Stimulated activated CD8-positive, alpha-beta memory T cell treated with anti-CD3 and anti-CD28 coated beads, Interleukin-15, amount 100 ng/mL, for 24 hours (primary cell): ENCODE measurements at places on chromosomes 1 and 21.

GRCh38 chr1:240656531-240656930, 44.6 kb upstream of the GREM2 start:
- no peak for DNase-seq

- DNase-seq = no peak
Observed at GRCh38 chr1:212557739-212558692, 50.5 kb upstream of the ATF3 start.

DNA sequence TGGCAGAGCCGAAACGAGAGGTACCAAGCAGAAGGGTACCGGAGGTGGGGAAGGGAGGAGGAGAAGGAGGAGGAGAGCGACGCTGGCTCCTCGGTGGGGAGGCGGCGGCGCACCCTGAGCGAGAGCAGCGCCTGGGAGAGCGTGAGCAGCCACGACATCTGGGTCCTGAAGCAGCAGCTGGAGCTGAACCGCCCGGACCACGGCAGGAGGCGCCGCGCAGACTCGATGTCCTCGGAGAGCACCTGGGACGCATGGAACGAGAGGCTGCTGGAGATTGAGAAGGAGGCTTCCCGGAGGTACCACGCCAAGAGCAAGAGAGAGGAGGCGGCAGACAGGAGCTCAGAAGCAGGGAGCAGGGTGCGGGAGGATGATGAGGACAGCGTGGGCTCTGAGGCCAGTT, 32.4 kb downstream of the STYXL2 start:
- DNase-seq = no peak

DNA sequence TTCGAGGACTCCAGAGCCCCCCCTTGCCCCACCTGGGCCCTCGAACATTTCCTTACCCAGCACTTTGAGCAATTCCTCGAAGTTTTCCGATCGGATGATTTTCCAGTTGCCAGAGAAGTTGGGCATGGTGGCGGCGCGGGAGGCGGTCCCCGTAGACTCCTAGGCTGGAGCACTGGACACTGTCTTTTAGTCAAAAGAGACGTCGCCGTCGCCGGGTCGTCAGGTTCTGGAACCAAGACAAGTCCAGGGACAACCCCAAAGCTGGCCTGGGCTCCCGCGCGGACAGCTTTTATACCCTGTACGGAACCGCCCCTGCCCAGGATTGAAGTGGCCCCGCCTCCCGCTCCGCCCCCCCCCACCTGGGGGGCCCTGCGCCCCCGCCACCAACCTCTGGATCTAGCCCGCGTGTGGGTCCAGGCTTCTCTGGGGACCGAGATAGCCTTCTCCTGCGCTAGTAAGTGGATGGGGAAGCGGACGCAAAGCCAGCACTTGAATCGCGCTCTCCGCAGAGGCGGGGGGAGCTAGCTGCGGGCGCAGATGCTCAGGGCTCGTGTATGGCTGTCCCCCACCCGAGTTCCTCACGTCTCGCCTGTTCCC, at the start of gene CRABP2:
Gene CRABP2, minus strand, starts transcription at position 263 of the 597 bp plus-strand sequence. Its CDS starts 137 bp downstream, at position 126.
- DNase-seq = no peak

DNA sequence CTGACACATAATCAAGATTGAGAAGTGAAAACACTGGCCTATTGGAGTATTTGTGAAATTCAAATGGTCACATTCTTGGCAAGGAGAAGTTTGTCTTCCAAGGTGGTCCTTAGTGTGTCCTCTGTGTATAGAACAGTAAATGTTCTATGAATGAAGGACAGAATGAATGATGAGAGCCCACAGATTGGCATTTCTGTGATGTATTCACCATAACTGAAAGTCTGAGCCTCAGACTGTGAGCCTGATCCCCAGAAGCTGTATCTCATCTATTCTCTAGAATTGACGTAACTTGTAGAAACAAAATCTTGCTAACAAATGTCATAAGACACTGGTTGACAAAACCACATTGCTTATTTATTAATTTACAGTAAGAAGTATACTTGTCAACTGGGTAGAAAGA, 111.5 kb upstream of the ETV3 start:
- DNase-seq = no peak

DNA sequence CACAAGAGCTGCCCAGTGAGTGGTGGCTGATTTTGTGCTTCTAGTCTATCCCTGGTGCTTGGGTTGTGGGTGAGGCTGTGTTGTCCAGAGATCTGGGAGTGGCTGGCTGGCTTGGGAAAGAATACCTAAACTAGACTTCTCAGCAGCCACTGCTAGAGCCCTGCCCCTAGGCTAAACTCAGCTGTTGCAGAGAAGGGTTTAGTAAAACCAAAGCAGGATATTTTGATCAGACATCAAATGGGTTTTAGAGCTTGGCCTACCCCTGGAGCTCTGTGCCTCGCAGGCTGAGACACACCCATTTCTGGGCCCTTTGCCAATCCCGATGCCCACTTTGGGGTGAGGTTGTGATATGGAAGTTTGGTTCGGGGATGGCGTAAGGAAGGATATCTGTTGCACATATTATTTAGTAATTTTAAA, 88.5 kb downstream of the UCK2 start:
- DNase-seq = no peak

DNA sequence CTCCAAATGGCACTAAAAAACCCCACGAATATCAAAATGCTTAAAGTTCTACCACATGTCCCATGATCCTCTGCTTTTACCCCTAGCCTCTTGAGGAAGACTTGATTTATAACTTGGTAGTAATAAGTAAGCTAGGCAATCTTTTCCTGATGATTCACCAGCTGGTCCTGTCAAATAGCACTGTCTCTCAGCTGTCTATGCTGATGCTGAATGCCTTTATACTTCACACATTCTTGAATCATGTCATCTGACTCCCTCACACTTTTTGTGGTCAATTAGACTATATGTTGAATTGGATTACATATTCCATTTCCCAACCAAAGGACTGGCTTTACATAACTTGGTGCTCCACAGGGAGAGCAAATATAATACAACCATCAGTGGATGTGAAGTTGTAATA, 16.6 kb downstream of the C21orf91 start:
- DNase-seq = no peak

DNA sequence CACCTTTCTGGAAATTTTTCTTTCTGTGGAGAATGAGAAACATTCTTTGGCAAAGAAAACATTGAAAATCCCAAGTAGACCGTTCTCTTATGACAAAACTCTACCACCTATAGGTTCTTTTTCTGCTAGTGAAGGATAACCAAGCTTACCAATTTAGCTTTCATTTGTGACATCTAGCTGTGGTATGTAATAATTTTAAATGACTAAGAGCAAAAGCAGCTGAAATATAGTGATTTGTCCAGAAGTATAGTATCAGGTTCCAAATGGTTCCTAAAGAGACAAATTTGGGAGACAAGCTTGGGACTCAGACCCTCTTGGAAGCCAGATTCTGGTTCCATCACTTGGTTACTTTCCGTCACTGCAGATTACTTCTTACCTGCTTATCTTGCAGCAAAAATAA, 24.4 kb downstream of the FUBP1 start:
- no peak for DNase-seq

DNA sequence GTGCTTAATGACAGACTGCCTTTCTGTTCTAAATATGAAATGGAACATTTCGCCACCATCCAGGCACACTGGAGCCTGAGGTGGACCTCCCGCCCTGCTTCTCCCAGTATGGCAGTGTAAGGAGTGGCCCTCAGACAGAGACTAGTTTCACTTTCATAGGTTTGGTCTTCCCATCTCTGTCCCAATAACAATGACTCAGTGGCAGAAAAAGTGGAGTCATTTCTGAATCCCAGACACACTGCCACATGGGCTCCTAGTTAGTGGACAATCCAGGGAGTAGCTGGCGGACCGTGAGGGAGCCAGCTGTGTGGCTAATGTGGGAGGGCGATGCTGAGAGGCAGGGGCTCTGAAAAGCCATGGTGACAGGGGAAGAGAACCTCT, 95.6 kb upstream of the TSPAN2 start:
- no peak for DNase-seq

DNA sequence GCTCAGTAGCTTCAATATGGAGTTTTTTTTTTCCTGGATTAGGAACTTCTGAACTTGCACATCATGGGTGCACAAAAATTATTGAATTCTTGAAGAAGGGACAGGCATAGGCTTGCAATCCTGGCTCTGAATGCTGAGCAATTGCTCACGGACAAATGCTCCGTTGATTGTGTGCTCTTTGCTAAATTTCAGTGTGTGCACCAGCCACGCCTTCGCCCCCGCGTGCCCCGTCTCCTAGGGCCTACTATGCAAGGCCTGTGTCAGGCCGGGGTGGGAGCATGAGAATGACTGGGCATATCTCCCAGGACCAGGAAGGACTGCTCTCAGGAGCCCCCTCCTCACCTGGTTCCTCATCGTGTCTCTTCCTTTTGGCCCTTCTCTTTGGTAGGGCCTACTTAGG, 17.4 kb downstream of the IL6R start:
- no peak for DNase-seq

- DNase-seq = no peak
Observed at GRCh38 chr1:48940962-48941732, 164.5 kb upstream of the BEND5 start.

DNA sequence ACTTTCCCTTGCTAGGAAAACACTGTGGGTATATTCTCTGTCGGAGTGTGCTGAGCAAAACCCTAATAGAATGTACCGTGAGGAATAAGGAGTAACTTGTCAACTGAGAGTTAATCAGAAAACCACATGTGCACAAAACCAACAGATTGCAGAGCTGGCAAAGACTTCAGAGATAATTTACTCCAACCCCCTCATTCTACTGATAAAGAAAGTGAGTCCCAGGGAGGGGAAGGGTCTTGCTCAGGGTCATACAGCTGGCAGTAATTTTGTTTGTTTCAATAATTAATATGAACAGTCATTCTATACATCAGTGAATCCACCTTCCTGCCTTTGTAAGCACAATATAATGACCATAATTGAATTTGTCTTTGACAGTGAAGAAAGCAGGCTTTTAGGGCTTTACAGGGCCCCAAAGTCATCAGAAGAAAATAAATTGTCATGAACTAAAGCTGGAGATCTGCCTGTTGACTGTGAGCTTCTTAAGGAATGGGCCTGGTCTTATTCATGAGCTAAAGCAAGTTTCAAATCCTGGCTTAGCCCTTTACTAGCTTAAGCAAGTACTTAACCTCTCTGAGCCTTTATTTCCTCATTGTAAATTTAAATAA, 67.2 kb upstream of the HOOK1 start:
- DNase-seq = no peak

GRCh38 chr1:180231506-180231921, 1.4 kb downstream of the LHX4 start:
- DNase-seq = no peak

GRCh38 chr21:45454926-45455673, 50.1 kb downstream of the COL18A1 start:
- no peak for DNase-seq

DNA sequence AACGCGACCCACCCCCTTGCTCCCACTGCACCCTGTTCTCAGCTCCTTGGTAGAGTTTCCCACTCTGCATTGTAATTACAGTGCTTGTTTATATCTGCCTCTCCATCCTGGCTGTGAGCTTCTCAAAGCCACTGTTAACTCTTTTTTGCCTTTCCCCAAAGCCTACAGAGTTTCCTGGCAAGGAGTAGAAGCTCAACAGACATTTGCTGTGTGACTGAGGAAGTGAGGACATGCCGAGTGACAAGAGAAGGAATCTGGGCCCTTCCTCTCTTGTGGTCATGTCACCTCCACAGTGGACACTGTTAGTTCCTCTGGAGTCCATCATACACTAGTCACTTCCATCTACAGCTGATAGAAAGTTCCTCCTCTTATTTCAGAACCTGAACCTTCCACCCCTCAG, 6.1 kb upstream of the IGSF8 start:
- no peak for DNase-seq

DNA sequence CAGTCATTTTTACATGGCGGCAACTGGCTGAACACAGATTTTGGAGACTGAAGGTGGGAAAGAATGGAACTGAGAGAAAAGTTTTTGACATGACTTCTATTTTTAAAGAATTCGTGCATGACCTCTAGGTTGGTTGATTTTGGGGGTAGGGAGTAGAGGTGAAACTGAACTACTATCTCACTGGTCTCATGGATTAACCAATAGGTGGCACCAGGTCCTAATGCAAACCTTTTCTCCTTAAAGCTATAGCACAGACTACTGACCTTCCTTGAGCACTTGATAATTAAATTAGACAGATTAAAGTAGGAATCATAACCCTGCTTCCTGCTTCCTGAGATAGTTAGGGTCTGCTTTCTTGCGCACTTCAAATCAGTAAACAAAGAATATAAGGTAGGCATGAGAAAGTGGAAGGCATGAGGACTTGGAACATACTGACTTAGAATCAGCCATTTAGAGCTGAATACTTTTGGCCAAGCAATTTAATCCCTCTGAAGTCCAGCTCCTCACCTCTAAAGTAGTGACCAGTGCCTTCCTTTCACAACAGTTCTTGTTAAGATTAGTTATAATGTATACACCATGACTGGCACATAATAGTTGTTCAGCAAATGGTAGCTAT, 206.0 kb downstream of the CENPF start:
- DNase-seq = no peak

DNA sequence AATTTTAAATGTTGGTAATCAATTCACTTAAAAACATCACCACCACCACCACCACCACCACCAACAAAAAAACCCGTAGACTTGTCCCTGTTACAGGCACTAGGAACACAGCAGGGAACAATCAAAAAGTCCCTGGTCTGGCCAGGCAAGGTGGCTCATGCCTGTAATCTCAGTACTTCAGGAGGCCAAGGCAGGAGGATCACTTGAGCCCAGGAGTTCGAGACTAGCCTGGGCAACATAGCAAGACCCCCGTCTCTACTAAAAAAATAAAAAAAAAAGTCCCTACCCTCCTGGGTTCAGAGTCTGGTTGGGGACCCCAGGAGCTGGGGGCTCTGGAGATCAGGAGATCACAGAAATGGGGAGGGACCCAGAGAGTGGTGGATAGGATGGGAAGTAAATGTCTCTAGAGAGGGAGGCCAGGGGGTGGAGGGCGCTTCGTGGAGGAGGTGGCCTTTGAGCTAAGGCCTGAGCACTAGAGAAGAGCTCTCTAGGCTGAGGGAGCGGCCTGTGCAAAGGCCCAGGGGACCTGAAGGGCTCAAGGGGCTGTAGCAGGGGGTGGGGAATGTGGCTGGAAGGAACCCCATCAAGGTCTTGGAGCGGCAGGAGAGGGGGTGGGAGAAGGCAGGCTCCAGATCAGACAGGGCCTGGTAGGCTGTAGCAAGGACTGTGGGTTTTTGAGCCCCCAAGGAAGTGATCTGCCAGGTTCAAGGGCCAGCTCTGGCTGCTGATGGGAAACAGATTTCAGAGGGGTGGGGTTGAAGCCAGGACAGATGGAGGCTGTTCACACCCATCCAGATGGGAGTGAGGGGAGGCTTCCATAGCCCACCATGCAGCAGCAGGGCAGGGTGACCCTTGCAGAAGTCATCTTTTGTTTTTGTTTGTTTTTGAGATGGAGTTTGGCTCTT, 24.8 kb upstream of the VPS13D start:
- no peak for DNase-seq
